ENCODE measurements at places on chromosomes 13 and 19. TPM values are rescaled to one million over a fixed set of nuclear protein-coding genes. Genes with fewer than 3 reads are reported as not detected.

DNA sequence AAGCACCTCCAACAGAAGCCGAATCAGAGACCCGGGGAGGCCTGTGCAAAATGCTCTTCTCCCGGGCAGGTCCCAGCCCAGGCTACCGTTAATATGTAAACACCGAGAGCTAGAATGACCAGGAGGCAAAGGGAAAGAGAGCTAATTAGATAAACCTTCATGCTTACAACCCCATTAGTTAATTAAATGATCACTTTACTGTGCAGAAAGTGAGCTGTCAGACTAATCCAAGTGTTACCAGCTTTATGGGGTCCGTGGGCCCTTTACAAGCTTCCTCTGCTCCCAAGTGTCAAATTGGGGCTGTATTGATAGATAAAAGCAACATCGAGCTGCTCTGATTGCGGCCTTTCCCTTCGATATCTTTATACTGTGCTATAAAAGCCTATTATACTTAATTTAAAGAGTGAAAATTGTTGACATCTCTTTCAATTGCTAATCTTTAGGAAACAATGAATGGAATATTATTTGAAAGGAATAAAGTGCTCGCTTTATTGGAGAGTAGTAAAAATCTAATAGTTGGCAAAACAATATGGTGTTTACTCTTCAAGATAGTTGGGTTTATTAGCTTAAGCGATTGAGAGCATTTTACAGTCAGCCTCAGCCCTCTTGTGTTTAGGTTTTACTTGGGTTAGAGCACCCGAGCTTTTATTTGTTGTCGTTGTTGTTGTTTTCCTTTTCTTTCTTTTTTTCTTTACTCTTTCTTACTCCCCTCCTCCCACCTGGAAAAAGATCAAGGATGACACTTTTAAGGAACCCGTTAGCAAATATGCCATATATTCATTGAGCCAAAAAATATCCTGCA is 189.3 kb upstream of the GPR12 start:
- no peak for DNase-seq

DNA sequence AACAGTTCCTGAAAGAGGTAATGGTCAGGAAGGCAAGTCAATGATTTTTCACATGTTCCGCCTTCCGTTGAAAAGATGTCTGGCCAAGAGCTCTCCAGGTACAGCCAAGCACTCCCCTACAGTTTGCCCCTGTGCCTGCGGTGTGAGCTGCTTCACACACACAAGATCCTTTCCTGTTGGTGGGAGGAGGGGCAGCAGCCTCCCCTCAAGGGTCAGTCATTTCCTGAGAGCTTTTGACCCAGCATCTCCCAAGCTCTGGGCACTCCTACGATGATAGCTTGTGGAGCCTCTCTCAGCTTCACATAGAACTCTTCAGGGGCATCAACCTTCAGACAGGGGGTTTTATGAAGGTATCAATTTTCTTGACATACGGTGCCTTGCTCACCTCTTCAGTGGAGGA is 86.9 kb downstream of the DOCK9 start:
- no peak for DNase-seq

DNA sequence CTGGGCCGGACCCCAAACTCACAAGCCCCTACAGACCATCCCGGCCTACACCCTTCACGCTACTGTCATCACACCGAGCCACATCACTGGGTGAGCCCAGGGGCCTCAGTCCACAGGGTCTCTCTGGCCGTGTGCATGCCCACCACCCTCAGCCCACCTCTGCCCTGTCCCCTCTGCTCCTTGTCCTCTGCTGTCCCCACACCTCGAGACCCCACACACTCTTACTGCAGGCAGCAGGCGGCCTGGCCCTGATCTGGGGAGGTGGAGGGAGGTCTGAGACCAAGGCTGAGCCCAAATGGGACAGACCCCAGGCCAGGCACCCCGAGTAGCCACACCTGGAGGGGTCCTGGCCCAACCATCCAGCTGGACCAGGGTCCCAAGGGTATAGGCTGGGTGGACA is 35.2 kb downstream of the PEPD start:
- DNase-seq, result no peak

DNA sequence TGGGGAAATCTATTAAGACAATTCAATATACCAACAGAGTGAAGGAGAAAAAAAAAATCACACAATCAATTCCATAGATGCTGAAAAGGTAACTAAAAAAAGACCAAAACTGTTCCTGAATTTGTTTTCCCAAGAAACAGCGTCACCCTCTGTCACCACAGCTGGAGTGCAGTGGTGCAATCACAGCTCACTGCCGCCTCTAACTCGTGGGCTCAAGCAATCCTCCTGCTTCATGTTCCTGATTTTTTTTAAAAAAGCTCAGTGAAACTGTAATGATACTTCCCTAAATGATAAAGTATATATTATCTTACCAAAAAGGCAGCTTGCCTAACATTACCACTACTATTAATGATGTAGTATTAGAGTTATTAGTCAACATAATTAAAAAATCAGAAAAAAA is 19.6 kb upstream of the ZFP14 start:
- DNase-seq, result no peak

- no peak for DNase-seq
These were observed 113.1 kb downstream of the ABCC4 start for GRCh38 chr13:95188128-95188527.

- DNase-seq, result no peak
These were observed 23.3 kb upstream of the SPART start for GRCh38 chr13:36369268-36370107.

GRCh38 chr13:26847281-26847680 is 86.7 kb upstream of the GPR12 start:
- no peak for DNase-seq

DNA sequence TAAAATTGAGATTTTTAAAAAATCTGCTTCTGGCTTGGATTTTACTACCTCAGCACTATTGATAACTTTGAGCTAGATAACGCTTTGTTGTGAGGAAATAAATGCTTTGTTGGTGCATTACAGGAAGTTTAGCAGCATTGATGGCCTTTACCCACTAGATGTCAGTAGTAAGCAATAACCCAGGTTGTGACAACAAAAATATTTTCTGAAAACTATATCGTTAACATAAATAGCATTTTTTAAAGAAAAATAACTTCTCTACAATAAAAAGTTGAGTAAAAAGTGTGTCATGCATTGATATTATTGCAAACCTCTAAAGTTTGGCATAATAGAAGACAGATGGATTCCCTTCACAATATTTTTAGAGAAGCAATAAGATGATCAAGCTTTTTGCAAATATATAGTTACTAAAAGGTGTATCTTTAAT is 1246.5 kb downstream of the UQCRFS1 start:
- DNase-seq, result no peak

DNA sequence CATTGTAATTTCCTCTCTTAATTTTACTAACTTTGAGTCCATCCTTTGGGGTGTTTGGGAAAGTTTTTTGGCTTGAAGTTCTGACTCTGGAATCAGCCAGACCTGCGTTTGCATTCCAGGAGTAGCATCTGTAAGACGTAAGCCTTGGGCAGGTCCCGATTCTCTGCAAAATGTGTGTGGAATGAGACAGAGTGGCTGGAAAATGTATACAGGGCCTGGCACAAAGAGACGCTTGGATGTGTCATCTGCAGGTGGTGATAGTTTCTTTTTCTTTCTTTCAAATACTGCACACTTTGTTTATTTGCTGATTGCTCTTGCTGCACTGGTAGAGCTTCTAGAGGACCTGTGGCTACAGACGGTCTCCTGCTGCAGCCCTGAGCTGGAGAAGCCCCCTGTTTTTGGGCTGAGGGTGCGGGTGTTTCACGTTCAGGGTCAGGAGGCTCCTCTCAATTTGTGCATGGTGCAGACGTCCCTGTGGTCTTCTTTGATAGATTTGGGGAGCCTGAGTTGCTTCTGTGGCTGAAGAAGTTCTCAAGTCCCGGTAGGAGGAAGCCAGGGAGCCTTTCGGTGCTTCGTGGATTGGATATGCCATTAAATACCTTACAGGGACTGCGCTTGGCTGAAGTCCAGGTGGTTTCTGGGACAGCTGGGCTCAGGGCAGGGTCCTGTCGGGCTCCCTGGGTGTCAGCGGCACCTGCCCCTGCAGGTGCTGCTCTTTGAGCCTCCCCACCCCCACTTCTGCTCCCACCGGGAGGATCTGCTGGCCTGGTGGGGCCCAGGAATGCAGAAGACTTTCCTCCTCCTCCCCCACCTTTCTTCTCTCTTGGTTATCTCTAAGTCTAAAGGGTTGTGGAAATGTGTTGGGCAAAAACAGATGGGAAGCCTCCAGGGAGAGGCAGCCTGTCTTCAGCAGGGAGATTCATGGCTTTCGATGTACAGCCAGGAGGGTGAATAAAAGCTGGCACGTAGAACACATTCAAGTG is 44.0 kb upstream of the GAS6 start:
- no peak for DNase-seq

GRCh38 chr13:107069108-107069776 is 501.3 kb upstream of the ARGLU1 start:
- DNase-seq, result no peak

DNA sequence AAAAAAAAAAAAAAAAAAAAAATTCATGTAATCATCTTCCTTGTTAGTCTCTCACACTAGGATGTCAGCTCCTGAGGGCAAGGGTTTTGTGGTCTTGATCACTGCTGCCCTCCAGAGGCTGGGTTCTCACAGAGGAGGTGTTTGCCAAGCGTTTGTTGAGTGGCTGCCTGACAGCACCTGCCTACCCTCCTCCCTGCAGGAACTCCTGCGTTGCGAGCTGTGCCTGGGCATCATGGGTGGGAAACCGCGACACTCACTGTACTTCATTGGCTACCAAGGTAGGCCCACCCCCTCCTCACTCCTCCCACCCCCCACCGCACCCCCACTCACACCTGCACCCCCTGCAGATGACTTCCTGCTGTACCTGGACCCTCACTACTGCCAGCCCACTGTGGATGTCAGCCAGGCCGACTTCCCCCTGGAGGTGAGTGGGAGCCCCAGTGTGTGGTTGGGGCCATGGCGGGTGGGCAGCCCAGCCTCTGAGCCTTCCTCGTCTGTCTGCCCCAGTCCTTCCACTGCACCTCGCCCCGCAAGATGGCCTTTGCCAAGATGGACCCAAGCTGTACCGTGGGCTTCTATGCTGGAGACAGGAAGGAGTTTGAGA is 8.1 kb downstream of the ATG4D start:
- peak; percentile 50 for DNase-seq

DNA sequence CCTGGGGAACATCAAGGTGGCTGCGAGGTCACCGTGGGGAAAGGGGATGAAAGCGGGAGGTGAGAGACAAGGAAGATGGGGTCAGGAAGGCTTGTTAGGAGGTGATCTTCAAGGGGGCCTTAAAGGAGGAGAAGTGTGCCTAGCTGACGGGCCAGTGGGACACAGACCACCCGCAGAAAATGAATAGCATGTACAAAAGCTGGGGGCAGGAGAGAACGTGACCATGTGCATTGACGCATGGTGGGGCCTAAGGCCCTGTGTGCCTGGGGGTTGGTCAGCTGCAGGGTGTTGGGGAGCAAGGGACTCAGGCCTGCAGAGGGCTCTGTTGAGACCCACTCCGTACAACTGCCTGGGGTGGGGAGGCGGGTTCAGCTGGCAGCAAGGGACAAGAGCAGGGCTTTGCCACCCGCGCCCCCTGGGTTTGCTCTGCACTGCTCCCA is 5.9 kb downstream of the RAB8A start:
- DNase-seq, result no peak

- DNase-seq, result peak; percentile 71
These were observed 822 bp upstream of the ZNF274 start for GRCh38 chr19:58181902-58182576.

GRCh38 chr13:97640268-97640667 is 206.3 kb downstream of the RAP2A start:
- no peak for DNase-seq

- no peak for DNase-seq
These were observed 244.7 kb downstream of the COL4A1 start for GRCh38 chr13:110062077-110062776.

GRCh38 chr13:49624229-49624628 is 4.1 kb upstream of the ARL11 start:
- no peak for DNase-seq

Gene C19orf67
- not detected for total RNA-seq

Gene C19orf73
- total RNA-seq, result 1.1 TPM

Gene KLK11
- not detected for total RNA-seq

Gene ELSPBP1
- total RNA-seq, result not detected

Gene MIA
- not detected for total RNA-seq

Gene CEBPA
- not detected for total RNA-seq

Gene ZNF681
- total RNA-seq, result 5.8 TPM

Gene NR1H2
- 61.2 TPM for total RNA-seq

All from activated naive CD4-positive, alpha-beta T cell treated with anti-CD3 and anti-CD28 coated beads, Interleukin-2, amount 50 U/mL, for 72 hours (primary cell).